ENCODE measurements at places on chromosomes 4 and X.

DNA sequence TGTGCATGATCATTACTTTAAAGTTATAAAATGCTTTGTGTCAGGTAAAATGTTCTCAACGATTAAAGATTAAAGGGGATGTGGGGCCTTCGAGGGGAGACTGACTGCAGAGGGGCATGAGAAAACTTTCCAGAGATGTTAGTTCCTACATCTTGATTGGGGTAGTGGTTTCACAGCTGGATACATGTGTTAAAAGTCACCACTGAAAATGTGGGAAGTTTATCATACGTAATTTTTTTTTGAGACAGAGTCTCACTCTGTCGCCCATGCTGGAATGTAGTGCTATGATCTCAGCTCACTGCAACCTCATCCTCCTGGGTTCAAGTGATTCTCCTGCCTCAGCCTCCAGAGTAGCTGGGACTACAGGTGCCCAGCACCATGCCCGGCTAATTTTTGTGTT is 79.5 kb downstream of the RBM47 start:
- DNase-seq, result no peak

DNA sequence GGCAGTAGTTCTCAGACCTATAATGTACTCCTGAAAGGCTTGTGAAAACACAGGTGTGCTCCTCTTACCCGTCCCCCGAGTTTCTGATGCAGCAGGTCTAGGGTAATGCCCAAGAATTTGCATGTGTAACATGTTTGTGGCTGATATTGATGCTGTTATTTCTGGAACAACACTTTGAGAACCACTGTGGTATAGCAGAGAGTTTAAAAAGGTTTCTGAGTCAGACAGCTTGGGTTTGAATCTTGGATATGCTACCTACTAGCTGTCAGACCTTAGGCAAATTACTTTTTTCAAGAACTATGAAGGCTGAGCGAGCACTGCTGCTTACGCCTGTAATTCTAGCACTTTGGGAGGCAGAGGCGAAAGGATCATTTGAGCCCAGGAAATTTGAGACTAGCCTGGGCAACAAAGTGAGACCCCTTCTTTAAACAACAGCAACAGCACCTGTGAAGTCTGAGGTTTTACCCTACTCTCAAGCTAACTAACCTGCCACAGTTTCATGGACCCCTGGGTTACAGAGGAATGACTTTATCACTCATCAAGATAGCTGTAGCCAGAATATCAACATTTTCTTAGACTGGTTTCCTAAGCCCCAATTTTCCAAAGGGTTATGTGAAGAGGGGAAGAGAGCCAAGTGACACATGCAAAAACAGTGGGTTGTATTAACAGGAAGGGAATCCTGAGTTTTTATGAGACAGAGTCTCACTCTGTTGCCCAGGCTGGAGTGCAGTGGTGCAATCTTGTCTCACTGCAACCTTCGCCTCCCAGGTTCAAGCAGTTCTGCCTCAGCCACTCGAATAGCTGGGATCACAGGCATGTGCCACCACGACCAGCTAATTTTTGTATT is 5.1 kb downstream of the AFF1 start:
- no peak for DNase-seq

DNA sequence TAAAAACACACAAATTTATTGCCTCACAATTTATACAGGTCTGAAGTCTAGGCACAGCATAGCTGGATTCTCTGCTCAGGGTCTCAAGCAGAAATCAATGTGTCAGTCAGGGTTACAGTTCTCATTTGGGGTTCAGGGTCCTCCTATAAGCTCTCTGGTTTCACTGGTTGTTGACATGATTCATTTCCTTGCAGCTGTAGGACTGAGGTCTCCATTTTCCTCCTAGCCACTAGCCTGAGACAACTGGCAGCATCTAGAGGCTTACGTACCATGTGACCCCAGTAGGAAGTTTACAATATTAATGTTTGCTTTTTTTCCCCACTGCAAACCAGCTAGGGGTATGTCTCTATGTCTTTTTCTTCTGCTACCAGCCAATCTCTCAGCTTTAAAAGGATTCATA is 102.5 kb downstream of the CPEB2 start:
- DNase-seq, result no peak

DNA sequence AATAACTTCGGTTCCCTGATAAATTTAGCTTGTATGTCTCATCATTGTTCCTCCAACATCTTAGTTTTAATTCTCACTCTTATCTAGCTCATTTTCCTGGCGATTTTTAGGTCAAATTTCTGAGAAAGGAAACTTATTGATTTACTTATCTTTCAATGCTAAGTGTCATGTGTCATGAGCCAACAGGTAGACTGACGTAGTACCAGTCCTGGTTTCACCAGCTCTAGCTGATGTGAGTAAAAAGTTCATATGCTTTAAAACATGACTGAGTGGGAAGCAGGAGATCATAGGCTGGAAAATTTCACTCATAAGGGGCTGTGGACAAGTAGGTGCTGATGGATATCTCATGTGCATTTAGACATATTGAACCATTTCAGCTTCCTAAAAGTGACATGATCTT is 441.7 kb upstream of the NR3C2 start:
- DNase-seq, result no peak

GRCh38 chr4:11261066-11261850 is 167.4 kb downstream of the HS3ST1 start:
- no peak for DNase-seq

GRCh38 chr4:21884615-21885014 is 64.0 kb downstream of the KCNIP4 start:
- no peak for DNase-seq

- DNase-seq, result no peak
These were observed 125.1 kb downstream of the RAPGEF2 start for GRCh38 chr4:159227984-159228383.

DNA sequence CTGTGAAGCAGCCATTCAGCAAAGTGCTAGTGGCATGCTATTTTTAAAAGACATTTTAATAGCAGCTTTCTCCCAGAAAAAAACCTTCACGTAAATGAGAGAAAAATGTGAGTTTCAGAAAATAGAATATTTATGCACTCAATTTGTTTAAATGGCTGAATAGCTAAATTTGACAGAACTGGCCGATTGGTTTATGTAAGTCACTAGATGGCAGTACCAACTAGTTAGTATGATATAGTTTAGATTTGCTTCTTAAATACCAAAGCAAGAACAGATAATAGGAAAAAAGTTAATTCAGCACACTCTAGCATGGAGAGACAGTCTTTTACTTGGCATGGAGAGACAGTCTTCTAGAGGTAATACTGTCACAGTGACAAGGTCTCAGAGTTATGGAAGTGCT is 250.1 kb downstream of the SNCA start:
- no peak for DNase-seq

GRCh38 chr4:106615961-106616360 is 247.4 kb upstream of the GIMD1 start:
- no peak for DNase-seq

DNA sequence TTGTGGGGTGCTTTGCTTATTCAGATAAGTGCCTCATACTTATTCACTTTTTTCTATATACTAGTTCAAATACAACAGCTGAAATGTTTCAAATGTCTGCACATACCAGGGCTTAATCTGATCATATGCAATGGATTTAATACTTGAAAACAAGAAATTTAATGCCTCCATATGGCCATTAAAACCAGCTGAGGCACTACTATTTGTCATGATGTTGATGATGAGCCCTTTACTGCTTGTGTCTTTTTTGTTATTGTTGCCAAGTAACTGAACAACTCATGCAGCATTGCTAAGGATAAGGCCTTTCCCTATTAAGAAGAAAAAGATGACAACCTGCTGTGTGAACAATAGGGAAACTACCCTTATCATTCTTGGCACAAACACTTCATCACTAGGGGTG is 52.5 kb downstream of the MAGEB10 start:
- no peak for DNase-seq

DNA sequence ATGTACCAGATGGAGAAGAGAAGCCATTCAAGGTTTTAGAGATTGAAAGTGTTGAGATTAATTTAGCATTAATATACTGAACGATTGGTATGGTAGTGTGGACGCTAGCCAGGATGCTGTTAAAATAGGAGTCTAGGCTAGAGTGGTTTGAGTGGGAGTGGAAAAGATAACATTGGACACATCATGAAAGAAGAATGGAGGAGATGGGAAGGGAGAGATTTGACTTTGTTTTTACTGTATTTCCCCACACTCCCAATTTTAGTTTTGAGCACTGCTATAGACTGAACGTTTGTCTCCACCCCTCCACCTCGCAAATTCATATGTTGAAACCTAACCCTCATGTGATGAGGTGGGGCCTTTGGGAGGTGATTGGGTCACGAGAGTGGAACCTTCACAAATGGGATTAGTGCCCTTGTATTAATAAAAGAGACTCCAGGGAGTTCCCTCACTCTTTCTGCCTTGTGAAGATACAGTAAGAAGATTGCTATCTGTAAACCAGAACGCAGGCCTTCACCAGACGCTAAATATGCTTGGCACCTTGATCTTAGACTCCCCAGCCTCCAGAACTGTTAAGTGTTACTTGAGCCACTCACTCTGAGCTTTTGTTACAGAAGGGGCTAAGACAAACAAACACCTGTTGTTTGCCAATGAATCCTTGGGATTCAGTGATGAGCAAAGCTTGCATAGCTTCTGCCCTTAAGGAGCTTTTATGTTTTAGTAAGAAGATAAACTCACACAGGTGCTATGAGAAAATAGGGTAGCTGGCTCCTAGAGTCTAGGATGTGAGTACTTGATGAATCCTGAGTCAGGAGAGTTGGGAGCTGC is 25.8 kb downstream of the USP9X start:
- DNase-seq, result no peak

- DNase-seq, result no peak
These were observed 88.1 kb downstream of the RASL11B start for GRCh38 chr4:52950226-52950625.

- DNase-seq, result no peak
These were observed 10.9 kb downstream of the CCNG2 start for GRCh38 chr4:77167866-77168265.
